Activated CD8-positive, alpha-beta memory T cell treated with anti-CD3 and anti-CD28 coated beads for 4 hours (primary cell): ENCODE measurements at places on chromosomes 2 and 18.

GRCh38 chr18:73793386-73793785, 354.2 kb downstream of the FBXO15 start:
- no peak for DNase-seq

- no peak for DNase-seq
These were observed 120.1 kb downstream of the PLCL1 start for GRCh38 chr2:197924483-197924882.

- no peak for DNase-seq
These were observed 1141.8 kb downstream of the RPIA start for GRCh38 chr2:89833116-89833779.

DNA sequence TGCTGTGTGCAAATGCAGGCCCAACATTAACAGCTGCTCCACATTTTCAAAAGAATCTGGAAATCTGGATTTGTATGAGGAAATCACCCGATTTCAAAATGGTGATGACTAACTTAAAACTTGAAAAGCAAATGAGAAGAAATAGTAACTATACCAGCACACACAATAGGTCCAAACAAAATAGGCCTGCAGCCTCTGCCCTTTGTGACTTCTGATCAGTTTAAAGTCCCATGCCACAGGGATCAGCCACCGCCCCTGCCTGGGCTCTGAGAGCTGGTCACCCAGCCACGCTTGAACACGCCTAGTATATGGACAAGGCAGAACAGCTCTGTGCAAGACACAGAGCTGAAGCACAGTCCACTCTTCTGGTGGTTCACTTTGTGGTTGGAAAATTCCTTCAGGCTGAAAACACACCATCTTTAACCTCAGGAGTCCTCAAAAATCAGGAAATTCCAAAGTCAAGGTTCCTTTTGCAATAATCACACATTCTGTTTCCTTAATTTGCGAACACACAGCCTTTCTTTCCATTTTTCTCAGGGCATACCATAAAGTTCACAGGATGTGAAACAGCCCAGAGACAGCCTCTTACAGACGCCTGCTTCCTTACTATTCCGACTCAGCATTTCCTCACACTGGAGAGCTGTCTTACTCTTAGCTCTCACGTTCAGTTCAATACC, 150.1 kb upstream of the RIOK3 start:
- DNase-seq, result no peak

DNA sequence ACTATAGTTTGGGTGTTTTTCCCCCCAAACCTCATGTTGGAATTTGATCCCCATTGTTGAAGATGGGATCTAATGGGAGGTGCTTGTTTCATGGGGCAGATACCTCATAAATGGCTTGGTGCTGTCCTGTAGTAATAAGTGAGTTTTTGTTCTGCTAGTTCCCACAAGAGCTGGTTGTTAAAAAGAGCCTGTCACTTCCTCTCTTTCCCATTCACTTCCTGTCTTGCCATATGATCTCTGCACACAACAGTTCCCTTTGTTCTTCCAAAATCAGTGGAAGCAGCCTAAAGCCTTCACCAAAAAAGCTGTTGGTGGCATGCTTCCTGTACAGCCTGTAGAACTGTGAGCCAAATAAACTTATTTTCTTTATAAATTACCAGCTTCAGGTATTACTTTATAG, 768.2 kb upstream of the VRK2 start:
- DNase-seq, result no peak

- no peak for DNase-seq
These were observed 117.8 kb downstream of the PTPRM start for GRCh38 chr18:7684966-7685365.

GRCh38 chr2:151302404-151302803, 12.9 kb upstream of the NMI start:
- DNase-seq, result no peak

DNA sequence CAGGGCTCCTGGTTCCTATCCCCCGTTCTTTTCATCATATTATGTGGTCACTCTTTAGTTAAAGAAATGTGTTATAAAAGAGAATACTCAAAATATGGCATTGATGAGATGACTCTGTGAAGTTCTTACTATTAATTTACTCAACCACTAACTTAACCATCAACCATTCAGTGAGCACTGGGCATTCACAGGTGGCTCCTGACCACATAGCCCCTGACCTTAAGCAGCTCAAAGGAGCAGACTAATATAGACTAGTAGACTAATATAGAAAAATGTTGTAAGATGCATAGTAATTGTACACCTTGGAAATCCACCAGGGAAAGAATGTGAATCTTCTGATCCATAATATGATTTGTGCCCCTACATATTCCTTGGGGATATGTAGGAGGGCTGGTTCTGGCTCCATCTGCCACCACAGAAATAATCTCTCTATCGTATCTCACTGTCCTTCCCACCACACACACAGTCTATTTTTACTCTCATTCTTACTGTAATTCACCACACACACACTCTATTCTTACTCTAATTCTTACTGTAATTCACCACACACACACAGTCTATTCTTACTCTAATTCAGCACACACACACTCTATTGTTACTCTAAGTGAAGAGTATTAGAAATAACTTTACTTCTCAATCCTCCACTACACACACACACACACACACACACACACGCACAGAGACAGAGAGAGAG, 188.9 kb upstream of the ITGA4 start:
- DNase-seq, result no peak

GRCh38 chr2:218437969-218438368, 19.0 kb downstream of the VIL1 start:
- no peak for DNase-seq

DNA sequence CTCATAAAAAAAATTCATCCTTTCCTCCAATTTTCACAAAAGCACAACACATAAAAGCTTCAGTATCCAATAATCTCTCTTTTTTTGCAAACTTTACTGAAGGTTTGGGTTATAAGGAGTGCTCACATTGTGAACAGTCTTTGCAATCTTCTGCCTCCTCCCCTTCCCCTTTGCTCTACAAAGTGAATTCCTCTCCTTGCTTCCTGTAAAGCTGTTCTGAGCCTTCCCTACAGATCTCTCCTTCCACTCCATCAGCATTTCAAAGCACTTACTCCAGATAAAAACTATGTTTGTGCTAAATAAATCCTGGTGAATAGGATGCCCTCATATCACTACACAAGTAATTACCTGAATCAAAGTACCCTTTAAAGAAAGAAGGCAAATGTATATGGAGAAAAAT, 4.6 kb upstream of the PDK1 start:
- no peak for DNase-seq

- no peak for DNase-seq
These were observed 51.4 kb downstream of the EMILIN2 start for GRCh38 chr18:2898186-2898640.

GRCh38 chr2:156675896-156676295, 239.7 kb downstream of the GPD2 start:
- DNase-seq, result no peak
